ENCODE measurements at places on chromosomes 7 and 10.
A peak's percentile ranks its signal among the peaks of the same experiment; 100 is the strongest.

- no peak for DNase-seq
Observed at GRCh38 chr7:3710531-3710930, 409.5 kb downstream of the SDK1 start.

GRCh38 chr7:90595342-90595800, 750 bp upstream of the CDK14 start:
- DNase-seq, result no peak

DNA sequence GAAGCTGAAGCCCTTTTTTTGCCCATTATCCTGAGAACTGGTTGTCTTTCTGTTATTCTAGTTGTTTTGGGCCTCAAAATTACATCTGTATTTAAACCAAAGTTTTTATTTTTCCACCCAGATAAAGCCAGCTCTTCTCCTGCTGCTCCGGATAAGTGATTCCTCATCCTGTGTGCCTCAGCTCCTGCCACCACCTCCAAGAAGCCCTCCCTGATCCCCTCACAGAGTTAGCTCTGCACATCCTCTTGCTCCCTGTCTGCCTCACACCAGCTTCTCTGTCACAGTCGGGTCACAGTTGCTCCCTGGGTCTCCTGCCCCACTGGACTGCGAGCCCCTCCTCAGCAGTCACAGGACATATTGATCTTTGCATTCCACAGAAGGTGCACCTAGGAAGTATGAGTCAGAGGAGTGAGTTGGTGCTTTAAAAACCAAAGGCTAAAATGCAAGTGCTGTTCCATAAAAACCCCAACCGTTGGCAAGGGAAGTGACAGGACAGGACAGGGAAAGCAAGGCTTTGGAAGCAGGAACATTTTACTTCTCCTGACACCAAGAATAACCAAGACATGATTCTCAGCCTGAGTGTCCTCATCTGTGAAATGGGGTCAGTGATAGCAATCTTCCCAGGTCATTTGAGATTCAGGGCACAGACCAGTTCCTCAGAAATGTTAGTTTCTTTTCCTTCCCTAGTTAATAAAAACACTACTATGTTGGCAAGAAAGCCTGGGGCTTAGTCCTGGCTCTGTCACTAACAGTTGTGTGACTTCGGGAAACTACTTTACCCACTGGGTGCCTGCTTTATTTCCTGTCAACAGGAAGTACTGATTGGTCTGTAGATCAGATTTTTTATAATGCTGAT, 36.5 kb upstream of the EEPD1 start:
- no peak for DNase-seq

- DNase-seq, result no peak
Observed at GRCh38 chr7:76507723-76508406, 2.5 kb upstream of the UPK3B start.

DNA sequence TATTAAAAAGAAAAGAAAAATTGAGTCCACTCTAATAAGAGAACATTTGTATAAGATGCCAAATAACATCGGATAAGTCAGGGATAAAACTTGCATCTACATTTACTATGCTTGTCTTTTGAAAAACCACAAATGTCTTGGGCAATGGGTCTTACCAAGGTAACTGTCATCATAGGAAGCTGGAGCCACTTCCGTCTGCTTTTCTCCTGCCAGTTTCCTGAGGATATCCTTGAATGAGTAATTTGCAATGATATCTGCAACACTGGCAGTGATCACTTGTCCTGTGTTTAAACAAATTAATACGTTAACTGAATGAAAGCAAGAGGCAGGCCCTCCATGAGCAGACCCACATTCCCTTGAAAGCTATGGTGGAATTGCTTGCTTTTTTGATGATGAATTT, 47.3 kb downstream of the ITGA8 start:
- DNase-seq, result no peak

DNA sequence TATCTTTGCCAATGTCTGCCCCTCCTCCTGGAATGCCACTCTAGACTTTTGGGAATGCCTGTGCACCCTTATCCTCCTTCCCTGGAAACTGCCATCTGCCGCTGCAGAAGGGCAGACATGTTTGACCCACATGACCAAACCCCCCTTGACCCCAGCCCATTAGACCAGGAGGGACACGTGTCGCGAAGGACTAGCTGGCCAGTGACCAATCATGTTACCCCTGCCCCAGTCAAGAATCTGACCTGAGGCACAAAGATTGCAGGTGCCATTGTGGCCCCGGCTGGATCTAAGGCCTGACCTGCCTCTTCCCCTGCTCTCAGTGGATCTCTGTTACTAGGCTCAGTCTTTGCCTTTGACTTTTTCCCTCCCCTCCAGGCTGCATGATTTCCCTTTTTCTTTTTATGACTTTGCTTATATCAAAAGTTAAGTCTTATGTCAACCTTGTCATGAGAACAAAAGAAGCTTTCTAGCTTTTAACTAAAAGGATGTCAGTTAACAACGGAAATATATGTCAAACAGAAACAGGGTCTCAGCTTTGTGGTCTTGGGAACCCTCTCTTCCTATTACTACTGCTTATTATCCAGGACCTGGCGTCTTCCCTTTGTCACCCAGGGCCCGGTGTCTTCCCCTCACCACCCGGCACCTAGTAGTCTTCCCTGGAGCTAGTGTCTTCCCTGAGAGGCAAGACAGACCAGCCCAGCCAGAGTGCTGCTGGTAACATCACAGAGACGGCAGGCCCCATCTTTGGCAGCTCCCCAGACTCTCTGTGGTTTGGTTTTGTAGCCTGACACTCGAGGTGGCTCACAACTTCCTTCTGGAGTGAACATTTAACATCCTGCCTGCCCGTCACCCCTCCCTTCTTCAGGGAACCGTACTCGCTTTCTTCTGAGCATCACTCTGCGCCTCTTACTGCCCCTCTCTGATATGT, 24.4 kb upstream of the PPIF start:
- no peak for DNase-seq

DNA sequence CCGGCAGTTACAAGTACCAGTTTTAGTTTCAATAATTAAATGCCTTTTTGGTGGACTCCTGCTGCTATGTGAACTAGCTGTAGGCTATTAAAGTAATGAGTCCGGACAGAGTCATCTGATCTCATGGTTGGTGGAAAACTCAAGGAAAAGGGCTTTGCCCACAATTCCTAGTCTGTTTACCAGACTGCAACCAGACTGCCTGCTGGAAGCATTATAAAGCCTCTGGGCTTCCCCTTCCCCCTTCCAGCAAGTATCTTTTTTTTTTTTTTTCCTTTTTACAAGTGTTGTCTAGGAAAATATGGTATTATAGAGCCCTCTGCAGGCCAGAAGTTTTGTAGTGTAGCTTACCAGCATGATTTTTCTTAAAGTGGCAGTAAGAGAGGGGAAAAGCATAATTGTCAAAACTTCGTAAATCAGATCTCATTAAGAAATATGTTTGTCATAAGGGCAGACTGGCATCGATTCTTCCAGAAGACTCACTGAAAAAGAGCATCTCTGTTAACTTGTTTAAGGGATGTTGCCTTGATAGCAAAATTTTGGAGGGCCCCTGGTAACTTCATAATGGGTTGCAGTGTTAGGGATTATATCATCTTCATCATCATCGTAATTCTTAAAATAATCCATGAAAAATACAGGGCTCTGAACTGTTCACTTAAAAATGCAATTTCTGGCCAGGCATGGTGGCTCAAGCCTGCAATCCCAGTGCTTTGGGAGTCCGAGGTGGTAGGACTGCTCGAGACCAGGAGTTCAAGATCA, 181.3 kb downstream of the TAX1BP1 start:
- peak; percentile 81 for DNase-seq

DNA sequence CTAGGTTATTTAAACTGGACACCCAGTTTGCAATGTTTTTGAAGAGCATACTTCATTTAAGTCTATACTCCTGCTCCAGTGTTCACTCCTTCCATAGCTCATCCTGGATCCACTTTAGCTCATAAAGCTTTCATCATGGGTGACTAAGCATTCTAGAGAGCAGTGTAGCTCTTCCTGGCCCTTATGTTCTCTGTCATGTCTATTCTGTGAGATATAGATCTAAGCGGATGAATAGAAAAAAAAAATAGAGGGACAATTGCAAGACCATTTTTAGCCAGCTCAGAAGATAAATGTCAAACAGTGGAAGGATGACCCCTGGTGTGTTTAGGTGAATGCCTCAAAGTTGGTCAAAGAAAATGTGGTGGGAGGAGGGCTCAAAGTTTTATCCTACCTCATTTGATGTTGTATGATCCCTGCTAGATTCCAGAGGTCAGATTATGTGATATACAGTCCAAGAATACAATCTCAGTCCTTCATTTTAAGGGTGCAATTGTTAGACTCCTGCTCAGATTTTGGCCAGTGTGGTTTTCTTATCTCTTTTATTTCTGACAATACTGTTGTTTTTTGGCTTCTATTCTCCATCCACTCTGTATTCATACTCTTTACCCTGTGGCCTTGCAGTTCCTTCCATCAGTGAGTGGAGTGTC, 7.5 kb upstream of the HECW1 start:
- DNase-seq, result no peak

All from renal pelvis (tissue), 12 donors.